ENCODE measurements at places on chromosomes 2 and 18.

DNA sequence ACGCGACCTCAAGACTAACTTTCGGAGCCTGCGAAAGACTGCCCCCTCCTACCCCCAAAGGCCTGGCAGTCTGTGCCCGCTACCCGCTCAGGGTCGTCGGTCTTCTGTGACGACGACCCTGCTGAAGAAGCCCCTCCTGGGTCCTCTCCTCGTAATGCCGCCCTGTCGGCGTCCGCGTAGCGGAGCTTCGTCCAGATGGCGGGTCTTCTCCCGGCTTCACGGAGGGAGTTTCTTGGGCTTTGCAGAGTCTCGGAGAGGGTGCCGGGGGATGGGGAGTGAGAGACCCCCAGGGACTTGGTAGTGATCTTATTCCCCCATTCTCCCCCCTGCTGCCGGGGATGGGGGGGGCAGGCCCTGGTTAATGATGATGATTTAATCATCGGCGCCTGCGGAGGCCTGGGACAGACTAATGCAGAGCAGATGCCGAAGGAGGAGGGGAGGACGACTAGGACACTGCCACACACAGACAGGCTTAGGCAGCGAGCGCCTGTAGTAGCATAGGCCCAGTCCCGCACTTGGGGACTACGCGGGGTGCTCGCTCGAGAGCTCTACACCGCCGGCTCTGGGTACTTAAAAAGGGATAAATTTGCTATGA is 528 bp upstream of the PCGF1 start:
- no peak for DNase-seq

DNA sequence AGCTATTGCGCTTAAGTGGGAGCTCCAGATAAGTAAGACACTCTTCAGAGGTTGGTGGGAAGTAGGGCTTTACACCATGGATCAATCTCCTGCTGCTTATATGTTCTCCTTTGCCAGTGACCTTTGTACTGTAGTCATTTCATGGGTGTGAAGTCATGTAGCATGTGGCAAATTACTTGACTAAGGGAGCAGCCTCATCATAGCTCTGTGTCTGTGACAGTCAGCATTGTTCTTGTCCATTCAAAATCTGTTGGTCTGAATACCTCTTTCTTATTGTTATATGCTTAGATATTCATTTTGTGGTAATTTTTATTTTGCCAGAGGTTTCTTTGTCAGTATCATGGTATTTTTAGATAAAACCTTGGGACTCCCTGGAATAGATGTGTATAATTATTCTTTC is 18.2 kb downstream of the SLC4A1AP start:
- no peak for DNase-seq

DNA sequence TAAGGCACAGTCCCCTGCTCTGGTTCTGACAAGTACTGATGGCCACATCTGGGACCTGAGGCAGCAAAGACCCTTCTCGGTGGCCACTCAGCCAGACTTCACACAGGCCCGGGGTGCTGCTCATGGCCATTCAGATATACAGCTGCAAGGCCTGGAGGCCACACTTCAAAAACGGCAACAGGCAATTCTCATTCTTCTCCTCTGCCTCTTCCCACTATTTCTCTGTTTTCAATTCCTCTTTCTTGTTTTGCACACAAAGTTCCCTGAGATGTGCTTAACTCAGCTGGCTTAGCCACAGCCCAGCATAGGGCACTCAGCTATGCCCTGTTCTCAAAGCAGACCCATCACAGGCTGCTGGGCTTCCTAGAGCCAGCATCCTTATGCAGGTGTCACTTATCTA is 29.9 kb downstream of the PTPN18 start:
- no peak for DNase-seq

GRCh38 chr2:204986641-204987040 is 441.4 kb downstream of the PARD3B start:
- no peak for DNase-seq

DNA sequence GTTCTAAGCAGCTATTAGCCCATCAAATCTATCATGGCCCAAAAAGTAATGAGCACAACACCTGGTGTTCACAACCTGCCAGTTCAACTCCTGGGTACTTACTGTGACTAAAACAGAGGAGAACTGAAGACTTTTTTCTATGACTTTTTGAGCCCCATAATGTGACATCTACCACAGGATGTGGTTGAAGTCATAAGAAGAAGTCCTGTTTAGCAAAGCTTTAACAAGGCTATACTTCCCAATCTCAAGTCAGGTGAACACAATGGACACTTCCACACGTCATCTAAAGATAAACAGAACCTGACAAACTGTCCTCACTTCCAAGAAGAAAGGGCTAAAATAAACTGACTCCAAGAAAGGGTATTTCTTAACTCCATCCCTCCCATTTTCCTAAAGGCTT is 138.8 kb downstream of the ATAD2B start:
- DNase-seq = no peak

GRCh38 chr2:68809324-68810240 is 61.6 kb downstream of the BMP10 start:
- no peak for DNase-seq

All from NCI-H1417 (cell line).